ENCODE measurements at places on chromosomes 3 and 15.

DNA sequence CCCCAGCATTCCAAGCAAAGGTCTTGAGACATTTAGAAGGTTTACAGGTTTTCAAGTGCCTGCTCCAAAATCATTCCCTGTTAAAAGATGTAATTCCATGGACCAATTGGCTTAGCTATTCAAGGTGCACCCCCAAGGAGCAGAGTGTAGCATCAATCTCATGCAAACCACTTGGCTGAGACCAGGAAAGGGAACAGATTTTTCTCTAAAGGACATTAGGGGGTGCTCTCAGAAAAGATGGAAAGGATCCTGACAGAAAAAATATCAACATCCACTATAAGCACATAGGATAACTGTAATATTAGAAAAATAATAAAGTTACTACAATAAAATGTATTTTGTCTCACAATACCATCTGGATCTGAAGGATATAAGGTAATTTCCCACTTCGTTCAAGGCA, 328.0 kb upstream of the CDIN1 start:
- no peak for DNase-seq

GRCh38 chr3:194315088-194315964, 35.8 kb downstream of the CPN2 start:
- peak; percentile 70 for DNase-seq

DNA sequence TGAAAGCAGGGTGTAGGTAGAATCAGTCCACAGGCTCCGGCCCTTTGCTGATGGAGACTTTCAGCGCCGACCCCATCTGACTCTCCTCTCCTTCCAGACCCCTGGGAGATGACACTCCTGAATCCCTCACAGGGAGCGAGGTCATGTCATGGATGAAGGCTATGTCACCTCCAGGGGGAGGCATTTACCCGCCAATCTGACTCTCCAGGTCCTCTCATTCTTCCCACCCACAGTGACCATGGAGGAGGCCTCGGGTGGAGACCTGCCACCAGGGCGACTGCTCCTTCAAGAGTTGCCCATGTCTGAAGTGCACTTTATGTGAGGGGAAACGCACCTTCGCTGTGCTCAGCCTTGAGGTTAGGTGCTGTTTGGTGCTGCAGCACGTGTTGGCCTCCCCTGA, 112.7 kb downstream of the KLF13 start:
- no peak for DNase-seq

DNA sequence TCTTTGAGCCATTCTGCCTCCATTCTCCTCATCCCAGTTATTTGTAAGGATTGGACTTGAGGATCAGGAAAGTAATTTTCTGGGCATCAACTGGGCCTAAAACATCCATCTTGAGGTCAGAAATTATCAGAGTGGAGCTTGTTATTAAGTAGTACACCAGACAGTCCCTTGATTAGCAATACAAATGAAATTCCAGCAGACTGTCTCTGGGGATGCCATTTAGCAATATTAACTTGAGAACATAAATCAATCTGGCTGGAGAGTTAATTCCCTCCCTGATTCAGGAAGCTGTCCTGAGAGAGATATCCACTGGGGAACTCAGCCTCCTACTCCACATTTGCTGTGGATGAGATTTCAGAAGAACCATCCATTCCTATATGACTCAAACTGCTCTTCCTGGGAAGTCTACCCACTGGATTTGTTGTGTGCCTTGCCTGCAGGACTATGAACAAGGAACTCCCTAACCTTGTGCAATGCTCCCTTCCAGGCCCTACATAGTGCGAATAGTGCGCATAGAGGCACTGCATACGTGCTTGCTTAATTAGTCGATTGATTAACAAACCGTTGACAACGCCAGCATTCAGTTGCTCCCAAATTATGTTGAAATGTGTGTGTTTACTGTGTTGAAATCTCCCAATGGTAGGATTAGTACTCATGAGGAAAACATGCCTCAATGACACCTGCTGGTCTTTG, 36.1 kb upstream of the MTMR14 start:
- DNase-seq: no peak

GRCh38 chr3:64049832-64050231, 26.5 kb upstream of the PSMD6 start:
- no peak for DNase-seq

Data from activated CD4-positive, CD25-positive, alpha-beta regulatory T cell (primary cell).